ENCODE measurements at places on chromosomes 2 and 18.

DNA sequence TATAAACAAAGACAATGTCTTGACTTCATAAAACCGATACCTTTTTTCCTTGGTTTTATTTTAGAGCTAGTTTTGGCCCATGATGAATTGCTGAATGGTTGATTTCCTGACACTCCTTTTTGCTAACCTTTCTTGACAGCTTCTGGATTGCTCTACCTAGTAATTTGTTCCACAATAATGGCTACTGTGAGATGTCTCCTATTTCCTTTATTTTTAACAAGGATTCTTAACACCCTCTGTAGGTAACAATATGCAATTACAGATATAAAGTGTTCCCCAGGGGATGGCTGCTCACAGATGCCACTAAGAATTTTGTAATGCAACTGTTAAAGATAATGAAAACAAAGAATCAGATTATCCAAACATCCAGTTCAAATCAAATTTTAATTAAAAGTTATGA lies 100.8 kb upstream of the ATP5MC3 start:
- DNase-seq, result peak; percentile 23

GRCh38 chr2:207474863-207475485 lies 54.8 kb upstream of the CREB1 start:
- DNase-seq, result no peak

DNA sequence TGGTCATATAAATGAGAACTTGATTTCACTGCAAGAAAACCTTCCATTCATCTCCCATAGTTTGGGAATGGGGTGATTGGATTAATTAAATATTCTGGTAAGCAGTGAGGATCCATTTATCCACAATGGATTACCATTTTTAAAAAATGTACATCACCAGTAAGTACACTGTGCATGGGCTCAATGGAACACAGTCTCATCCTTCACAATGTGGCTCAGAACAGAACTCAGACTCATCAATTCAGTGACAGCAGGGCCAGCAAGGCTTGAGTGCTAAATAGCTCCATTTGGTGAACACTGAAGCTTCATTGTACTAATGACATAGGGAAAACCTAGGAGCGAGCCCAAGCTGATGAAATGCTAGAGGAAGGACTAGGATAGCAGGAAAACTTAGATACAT lies 223.8 kb downstream of the CMPK2 start:
- no peak for DNase-seq

DNA sequence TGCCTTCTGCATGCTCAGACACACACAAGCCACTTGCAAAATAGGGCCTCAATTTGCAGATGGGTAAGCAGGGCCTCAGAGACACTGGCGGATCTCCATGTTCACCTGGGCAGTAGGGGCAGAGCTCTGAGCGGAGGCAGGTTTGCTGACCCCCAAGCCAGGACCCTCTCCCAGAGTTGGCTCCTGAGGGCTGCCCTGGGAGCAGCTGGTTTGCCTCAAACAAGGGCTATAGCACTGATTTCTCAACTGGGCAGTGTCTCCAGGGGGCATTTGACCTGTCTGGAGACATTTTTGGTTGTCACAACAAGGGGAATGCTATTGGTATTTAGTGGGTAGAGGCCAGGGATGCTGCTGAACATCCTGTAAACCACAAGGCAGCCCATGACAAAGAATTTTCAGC lies 11.6 kb downstream of the GLI2 start:
- DNase-seq, result no peak

DNA sequence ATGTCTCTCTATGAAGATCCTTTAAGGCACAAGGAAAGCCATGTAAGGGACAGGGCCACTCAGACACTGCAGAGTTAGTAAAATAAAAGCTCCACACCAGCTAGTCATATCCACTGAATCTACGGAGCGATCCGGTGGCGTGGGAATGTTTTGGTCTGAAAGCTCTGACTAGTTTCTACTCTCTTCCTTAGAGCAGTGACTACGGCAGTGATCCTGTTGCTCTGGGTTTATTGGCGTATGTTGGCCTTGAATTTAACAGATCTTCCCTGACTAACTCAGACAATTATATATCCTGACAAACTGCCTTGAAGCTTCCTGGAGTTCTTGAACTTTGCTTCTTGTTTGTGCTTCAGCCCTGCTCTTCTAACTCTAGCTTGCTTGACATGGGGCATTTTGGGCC lies 115.3 kb upstream of the FZD5 start:
- DNase-seq, result no peak

DNA sequence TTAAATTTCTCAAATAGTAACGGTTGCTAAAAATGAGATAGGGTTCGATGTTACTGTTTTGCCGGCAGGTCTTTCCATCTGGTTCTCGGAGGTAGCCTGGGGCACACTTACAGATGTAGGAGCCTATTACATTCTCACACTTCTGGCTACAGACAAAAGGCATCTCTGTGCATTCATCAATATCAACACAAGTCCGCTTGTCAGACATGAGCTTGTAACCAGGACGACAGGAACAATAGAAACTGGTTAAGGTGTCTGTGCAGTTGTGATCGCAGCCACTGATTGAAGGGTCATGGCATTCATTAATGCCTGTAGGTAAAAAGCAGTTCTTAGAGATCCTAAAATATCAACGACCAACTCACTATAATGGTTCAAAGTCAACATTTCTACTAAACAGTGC lies 116.3 kb downstream of the DHRS9 start:
- DNase-seq, result no peak

- no peak for DNase-seq
Observed at GRCh38 chr2:239639421-239640185, 238.8 kb upstream of the HDAC4 start.

DNA sequence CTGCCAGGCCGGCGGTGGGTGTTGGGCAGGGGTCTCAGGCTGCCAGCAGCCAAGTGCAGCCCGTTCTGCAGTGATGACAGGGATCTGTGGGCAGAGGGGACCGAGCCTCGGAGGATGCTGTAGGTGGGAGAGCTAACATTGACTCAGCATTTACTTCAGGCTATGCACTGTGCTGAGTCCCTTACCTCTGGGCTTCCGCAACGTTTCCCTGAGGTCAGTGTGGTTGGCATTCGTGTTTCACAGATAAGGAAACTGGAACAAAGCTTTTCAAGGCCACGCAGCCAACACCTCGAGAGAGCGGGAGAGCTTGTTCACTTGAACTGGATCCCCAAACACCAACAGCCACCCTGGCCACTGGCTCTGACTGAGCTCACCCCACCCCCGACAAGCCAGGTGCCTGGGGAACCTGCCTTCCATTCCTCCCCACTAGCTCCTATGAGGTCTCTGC lies 839 bp upstream of the GPR148 start:
- no peak for DNase-seq

GRCh38 chr2:240946046-240946445 lies 39.9 kb downstream of the CROCC2 start:
- DNase-seq, result no peak

GRCh38 chr2:202375033-202375608 lies 1.0 kb upstream of the BMPR2 start:
- no peak for DNase-seq

GRCh38 chr2:12168791-12169388 lies 422.5 kb downstream of the LPIN1 start:
- DNase-seq, result no peak

- no peak for DNase-seq
Observed at GRCh38 chr18:57516056-57516455, 70.4 kb downstream of the FECH start.

GRCh38 chr18:31064130-31064529 lies 21.6 kb upstream of the DSC3 start:
- DNase-seq, result no peak

All from GM19239 (cell line).